ENCODE measurements at places on chromosomes 11 and 22.
A peak's percentile ranks its signal among the peaks of the same experiment; 100 is the strongest.

- DNase-seq: peak; percentile 81
Measured at GRCh38 chr11:122711831-122712381, 56.4 kb downstream of the UBASH3B start.

GRCh38 chr11:111309215-111309915 lies 11.0 kb downstream of the POU2AF3 start:
- no peak for DNase-seq

DNA sequence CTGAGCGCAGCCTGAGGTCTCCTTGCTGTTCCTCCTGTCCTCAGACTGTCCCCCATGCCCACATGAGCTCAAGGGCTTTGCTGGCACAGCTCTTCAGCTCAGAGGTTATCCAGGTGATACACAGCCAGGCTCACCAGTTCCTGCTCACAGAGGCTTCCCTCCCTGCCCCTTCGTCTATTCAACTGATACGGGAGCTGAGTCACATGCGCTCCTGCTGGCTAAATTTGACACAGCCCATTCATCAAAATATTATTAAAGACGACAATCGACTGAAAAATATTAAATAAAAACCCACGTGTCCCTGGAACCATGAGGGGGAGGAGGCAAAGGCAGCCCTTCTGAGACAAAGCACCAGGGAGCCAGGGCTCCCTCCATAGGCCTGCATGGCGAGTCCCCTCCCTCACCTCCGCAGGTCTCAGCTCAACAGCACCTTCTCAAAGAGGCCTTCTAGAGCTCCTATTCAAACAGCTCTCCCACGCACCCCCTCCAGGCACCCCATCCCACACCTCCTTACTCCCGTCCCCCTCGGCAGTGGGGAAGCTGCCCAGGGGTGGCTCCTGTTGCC lies 40.5 kb downstream of the DUSP8 start:
- DNase-seq: no peak

- DNase-seq: peak; percentile 7
Measured at GRCh38 chr11:66768088-66768521, 39.1 kb upstream of the SPTBN2 start.

DNA sequence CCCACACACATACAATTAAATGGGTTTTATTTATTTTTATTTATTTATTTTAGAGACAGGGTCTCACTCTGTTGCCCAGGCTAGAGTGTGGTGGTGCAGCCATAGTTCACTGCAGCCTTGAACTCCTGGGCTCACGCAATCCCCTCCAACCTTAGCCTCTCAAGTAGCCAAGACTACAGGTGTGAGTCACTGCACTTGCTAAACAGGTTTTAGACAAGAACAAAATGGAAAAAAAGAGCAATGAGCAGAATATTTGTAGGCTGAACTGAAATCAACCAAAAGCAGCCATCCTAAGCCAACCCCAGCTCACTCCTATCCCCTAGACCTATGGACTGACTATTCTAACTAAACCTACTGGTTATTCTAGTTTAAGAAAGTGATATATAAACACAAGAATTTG lies 37.8 kb downstream of the MRE11 start:
- DNase-seq: no peak

GRCh38 chr22:28883917-28884746 lies 760 bp downstream of the ZNRF3 start:
- no peak for DNase-seq

- DNase-seq: no peak
Measured at GRCh38 chr11:80443177-80443576, 1002.3 kb upstream of the TENM4 start.

DNA sequence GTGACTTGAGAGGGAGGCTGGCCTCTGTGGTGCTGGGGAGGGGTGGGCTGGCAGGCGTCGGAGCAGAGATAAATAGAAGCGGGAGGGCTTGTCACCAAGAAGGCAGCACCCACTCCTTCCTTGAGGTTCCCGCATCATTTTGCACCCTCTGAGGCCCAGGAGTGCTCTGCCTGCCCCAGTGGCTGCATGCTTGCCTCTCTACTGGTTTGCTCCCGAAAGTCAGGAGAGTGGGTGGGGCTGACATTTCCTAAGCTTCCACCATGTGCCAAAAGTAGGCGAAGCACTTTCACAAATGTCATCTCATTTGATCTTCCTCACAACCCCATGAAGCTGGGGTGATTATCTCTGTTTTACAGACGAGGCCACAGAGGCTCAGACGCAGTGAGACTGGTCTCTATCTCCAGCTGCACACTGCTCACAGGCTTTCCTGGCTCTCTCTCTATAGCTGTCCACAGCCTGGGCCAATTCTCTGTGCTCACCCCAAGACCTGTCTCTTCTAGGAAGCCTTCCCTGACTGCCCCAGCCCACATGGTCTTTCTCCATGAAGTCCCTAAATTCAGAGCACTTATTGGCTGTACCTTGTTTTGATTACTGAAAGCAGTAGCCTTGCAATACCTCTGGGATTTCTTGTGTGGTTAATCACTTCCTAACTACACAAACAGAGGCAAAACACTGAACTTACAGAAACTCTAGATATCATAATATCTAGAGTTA lies 2.6 kb upstream of the UCP3 start:
- peak; percentile 40 for DNase-seq

GRCh38 chr11:114440121-114440860 lies 1.0 kb downstream of the REXO2 start:
- DNase-seq: no peak

- DNase-seq: no peak
Measured at GRCh38 chr11:83172551-83172950, 15.6 kb downstream of the PCF11 start.

- no peak for DNase-seq
Measured at GRCh38 chr11:32115446-32115845, 24.6 kb downstream of the RCN1 start.

- DNase-seq: peak; percentile 77
Measured at GRCh38 chr22:48089601-48090331, 1327.3 kb downstream of the TBC1D22A start.

GRCh38 chr11:57379732-57380131 lies 1.2 kb downstream of the PRG3 start:
- no peak for DNase-seq

DNA sequence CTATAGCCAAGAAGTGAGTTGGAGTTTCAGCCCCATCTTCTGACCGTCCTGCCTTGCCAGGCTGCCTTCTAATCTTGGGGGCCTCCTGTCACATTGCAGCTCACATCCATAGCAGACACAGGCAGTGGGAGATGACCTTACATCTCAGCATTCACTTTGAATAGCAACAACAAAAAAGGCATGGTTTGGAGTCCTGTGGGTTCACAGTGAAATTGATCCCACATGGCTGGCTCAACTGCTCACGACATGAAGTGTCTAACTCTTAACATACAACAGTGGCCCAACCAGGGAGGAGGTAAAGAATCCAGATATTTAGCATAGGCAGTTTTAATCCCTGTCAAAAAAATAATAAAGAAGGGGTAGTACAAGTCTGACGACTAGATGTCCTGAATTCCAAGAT lies 38.1 kb downstream of the DBX1 start:
- no peak for DNase-seq

DNA sequence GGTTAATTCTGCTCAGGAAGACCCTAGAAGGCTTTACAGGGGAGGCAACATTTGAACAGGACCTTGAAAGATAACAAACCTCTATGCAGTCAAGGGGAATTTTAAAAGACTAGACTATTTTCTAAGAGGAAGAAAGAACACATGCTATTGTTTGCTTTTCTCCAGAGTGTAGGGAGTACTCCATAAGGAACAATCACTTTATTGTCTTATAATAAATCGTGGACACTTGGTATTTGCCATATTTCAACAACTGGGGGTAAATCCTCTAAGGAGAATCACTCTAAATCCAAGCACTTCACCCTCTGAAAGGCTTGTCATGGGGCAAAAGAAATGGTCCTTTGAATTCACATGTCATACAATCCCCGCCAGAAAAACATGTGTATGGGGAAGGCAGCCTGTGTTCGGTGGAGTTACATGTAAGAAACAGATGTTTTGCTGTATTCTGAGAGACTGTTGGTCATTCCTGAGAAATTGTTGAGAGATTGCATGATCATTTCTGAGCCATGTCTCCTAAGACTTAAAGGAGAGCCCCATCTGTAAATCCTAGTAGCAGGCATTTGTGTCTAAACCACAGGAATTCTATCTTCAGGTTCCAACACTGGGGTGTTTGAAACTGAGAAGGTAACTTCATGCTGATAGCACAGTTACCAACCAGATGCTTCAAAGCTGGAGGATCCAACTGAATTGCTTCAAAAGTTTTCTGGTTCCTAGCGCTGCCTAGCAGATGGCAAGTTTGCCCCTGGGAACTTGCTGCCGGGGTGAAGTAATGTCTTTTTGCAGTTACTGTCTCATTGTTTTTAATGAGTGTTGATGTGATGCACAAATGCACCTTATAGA lies 66.8 kb downstream of the FZD4 start:
- DNase-seq: no peak

- no peak for DNase-seq
Measured at GRCh38 chr22:22378446-22379415, 129.8 kb downstream of the ZNF280B start.

DNA sequence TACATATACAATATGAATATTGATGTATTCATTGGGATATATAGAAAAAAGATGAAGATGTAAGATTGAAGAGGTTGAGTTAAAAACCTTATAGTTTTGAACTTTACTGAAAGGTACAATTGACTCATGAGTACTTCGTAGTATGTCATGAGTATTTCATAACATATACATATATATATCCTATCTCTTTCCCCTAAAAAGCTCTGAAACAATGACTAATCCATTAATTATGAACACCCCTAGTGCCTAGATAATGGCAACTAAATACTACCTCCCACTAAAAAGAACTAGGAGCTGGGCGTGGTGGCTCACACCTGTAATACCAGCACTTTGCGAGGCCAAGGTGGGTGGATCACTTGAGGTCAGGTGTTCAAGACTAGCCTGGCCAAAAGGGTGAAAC lies 31.5 kb downstream of the SLC35F2 start:
- no peak for DNase-seq

GRCh38 chr11:85316967-85317366 lies 310.2 kb downstream of the DLG2 start:
- peak; percentile 59 for DNase-seq

DNA sequence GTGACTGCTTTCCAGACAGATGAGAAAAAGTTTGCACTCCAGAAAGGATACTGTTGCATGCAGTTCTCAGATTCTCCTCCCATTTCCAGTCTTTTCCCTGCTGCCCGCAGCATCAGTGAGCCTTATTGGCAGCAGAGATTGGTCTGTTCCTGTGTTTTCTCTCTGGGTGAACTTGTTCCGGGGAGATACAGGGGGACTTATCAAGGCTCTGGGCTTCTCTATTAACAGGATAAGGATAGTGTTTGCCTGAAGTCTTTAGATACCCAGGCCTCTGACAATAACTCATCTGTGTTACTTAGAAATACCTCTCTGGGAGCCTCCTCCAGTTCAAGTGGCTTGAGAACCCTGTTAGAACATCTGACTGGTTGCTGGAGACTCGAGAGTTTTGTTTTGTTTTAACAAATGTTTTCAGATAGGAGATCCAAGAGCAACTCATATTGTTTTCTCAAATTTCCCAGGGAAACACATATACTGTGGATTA lies 154.7 kb downstream of the BLID start:
- no peak for DNase-seq

GRCh38 chr11:106271086-106271485 lies 193.6 kb downstream of the AASDHPPT start:
- no peak for DNase-seq

- peak; percentile 56 for DNase-seq
Measured at GRCh38 chr11:102448869-102449224, 3.7 kb downstream of the TMEM123 start.

- DNase-seq: no peak
Measured at GRCh38 chr11:42319921-42320320, 860.5 kb upstream of the LRRC4C start.

GRCh38 chr11:75479597-75480145 lies 46.1 kb downstream of the GDPD5 start:
- no peak for DNase-seq

DNA sequence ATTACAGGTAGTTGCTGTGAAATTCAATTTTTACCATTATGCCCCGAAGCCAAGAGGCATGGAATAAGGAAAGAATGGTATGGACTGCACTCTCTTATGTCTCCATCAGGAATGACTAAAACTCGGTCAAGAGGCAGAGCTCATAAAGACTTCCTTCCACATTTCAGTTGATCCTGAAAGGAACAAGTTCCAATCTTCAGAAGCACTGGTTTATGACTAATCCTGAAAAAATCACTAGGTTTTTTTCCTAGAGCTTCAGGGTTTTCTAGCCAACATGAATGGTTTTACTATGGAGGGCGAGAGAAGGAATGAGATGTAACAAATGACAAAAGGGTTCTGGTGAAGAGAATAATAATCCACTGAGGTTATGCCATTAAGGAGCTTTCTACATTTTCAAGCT lies 832.2 kb downstream of the NTM start:
- DNase-seq: no peak

- DNase-seq: no peak
Measured at GRCh38 chr11:46658259-46658658, 40.9 kb downstream of the ATG13 start.

GRCh38 chr11:11468954-11469353 lies 115.9 kb upstream of the CSNK2A3 start:
- no peak for DNase-seq

- DNase-seq: no peak
Measured at GRCh38 chr11:75714211-75714610, 3.4 kb upstream of the MOGAT2 start.

- no peak for DNase-seq
Measured at GRCh38 chr22:17575681-17576080, 12.4 kb downstream of the SLC25A18 start.

DNA sequence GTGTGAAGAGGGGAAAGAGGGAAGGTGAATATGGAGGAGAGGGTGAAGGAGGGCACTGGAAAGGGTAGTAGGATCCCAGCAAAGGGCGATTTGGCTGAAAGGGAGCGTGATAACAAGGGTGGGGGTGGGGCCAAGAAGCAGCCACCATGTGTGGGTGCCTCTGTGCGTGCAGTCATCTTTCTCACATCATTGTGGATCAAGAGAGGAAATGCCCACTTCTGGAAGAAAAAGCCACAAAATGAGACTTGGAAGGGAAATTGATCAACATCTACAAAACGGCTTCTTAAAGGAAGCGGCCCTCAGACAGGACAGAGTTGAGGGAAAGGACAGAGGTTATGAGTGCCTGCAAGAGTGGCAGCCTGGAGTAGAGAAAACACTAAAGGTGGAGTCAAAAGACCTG lies 1.2 kb upstream of the CXCR5 start:
- DNase-seq: peak; percentile 85

All from suppressor macrophage (primary cell).